ENCODE measurements at places on chromosomes 7 and 10.

GRCh38 chr7:127635659-127636285 is 16.2 kb upstream of the SND1 start:
- DNase-seq: no peak

- DNase-seq: no peak
Observed at GRCh38 chr10:78471723-78472550, 438.3 kb downstream of the RPS24 start.

DNA sequence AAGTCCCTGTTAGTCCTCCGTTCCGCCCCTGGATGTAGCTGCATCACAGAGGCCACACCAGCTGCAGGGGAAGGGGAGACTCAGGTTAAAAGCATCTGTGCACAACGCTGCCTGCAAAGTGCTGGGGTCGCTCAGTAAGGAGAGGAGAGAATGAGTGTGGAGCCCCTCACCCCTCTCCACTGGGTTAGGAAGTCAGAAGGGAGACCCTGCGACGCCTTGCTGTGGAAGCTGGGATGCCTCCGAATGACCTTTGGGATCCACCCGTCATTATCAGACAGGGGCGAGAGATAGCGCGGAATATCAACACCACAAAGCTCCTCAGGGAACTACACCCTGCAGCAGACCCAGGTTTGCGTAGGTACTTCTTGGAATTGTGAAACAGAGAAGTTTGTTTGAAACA is 167.7 kb upstream of the SHH start:
- DNase-seq: no peak

DNA sequence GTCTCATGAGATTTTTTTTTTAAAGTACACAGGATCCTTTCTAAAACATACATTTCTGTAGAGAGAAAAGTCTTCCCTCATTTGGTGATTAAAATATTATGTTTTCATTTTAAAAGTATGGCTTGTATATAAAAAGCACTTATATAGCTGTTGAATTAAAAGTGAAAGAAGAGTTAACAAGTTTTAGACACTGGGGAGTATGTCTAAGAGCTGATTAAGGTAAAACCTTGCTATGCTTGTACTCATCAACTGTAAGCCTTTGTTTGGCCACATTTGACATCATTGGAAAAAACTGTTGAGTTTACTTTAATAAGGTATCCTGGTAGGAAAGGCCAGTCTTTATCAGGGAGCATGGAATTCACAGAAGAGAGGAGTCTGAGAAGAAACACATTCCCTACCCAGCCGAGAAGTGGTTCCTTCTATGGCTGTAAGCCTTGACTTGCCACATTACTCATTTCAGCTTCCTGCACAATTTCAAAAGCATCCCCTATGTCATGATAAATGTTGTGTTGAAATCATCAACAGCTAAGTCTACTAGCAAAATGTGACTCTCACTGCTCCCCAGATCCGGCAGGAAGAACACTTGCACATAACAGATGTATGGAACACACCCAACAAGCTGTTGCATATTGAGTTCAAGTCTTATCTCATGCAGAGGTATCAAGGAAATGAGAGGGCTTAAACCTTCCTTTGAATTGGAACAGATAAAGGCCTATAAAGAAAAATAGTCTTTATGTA is 171.8 kb upstream of the CDK1 start:
- no peak for DNase-seq

DNA sequence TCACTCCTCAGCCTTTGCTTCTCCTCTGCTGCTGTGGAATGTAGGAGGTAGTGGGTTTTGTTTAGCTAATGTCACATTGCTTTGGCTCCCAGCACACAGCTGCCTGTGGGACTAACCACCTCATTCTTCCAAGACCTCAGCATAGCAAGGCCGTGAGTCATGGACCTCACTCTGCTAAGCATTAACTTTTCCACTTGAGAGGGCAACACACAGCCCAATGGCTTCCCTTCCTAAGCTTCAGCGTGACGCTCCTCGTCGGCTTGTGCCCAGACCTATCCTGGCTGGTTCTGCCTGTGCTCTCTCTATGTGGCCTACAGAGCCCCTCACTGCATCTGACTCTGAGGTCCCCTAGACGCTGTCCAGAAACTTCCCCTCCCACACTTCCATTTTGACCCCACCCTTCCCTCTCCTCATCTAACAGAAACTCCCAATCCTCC is 23.3 kb downstream of the MYOF start:
- no peak for DNase-seq

GRCh38 chr10:124351481-124352220 is 67.1 kb downstream of the OAT start:
- DNase-seq: no peak

DNA sequence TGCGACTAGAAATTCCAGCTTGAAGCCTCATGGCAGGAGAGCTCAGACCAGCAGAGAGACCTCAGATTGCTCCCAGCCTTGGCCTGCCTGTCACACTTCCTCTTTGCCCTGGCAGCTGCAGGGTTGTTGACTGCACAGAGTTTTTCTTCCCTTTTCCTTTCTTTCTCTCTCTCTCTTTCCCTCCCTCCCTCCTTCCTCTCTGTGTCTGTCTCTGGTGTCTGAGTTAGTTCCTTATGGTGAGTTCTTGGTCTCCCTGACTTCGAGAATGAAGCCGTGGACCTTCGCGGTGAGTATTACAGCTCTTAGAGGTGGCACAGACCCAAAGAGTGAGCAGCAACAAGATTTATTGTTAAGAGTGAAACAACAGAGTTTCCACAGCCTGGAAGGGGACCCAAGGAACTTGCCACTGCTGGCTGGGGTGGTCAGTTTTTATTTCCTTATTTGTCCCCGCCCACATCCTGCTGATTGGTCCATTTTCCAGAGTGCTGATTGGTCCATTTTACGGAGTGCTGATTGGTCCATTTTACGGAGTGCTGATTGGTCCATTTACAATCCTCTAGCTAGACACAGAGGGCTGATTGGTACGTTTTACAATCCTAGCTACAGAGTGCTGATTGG is 266.3 kb downstream of the RPS24 start:
- DNase-seq: no peak

DNA sequence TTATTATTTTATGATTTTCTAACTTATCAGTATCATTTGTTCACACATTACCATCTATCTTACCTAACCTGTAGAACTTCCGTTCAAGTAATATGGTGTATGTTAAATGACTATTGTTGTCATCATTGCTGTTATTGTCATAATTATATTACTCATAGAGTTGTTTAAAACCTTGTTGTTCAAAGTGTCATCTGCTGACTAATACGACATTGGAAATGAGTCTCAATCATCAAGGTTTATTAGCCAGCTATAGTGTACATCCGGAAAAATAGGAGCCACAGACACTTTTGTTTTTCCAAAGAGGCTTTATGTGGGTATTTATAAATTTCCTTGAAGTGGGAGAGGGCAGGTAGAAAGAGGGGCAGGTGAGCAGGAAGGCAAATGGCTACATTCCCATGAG is 386.9 kb upstream of the LRRTM3 start:
- no peak for DNase-seq

DNA sequence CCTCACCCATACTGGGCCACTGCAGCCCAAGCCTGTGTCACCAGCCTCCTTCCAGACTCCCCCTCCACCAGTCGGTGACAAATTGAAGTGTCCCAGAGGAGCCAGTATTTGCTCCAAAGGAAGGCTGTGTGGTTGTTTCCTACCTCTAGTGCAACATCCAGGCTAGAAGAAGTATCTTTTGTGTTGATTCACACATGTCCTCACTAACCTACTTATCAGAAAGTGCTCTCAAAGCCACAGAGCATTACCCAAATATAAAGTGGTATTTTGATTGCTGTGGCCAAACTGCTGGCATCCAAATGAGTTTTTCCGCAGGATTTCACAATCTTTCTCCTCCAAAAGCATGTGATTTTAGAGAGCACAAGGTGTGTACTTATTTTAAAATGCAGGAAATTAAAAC is 134.8 kb downstream of the CUL2 start:
- no peak for DNase-seq

DNA sequence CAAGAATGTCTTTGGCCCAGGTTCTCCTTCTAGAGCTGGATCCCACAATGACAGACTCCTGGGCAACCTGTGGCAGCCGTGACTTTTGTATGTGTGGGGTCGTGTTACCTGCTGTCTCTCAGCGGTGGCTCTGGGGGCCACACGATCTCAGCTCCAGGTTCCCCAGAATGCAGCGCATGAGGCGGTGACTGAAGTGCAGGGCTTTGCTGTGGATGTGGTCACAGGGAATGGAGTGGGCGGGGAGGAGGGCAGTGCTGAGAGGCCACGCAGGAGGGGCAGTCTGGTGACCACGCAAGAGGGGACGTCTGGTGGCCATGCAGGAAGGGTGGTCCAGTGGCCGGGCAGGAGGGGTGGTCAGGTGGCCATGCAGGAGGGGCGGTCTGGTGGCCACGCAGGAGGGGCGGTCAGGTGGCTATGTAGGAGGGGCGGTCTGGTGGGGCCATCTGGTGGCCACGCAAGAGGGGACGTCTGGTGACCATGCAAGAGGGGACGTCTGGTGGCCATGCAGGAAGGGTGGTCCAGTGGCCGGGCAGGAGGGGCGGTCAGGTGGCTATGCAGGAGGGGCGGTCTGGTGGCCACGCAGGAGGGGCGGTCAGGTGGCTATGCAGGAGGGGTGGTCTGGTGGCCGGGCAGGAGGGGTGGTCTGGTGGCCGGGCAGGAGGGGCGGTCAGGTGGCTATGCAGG is 112.7 kb downstream of the ACTR3B start:
- DNase-seq: no peak

DNA sequence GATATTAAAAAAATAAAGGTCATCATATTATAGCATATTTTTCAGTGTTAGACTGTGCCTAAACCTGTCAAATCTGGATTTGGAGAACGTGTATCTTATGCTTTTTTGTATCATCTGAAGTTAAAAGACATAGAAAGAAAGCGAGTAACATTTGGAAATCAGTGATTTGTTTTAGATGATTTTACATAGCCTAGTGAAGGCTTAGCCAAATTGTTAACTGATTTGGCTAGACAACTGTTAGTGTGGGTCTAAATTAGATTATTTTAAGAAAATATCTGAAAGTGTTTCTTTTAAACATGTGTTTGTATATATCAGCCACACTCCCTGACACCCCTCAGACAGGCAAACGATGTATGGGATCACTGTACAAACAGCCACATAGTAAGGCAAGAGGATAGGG is 35.6 kb downstream of the ACTA2 start:
- DNase-seq: no peak

- no peak for DNase-seq
Observed at GRCh38 chr7:77734659-77735421, 38.6 kb downstream of the RSBN1L start.

- no peak for DNase-seq
Observed at GRCh38 chr7:129032017-129032416, 22.9 kb downstream of the TNPO3 start.

DNA sequence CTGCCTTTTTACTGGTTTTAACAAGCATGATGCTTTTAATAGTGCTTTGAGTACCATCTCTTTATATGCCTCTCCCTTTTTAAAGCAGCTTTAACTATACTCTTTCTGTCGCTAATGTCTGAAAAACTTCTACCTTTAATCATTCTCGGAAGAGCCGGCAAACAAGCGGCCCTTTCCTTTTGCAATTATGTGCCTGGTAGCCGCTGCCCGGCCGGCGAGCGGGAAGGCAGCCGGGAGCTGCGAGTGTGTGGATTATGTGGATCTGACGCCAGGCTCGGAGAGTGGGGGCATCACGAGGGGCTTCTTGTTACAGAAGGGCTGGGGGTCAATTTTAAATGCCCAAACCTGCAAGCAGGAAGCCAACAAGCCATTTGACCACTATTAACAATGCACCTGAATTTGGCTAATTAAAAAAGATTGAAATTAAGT is 120.9 kb downstream of the BUB3 start:
- DNase-seq: no peak

- DNase-seq: no peak
Observed at GRCh38 chr7:146943483-146943882, 826.9 kb downstream of the CNTNAP2 start.
